ENCODE measurements at places on chromosomes 3 and 15.

GRCh38 chr3:104297617-104298016 is 1069.1 kb upstream of the ALCAM start:
- no peak for DNase-seq

- no peak for DNase-seq
Observed at GRCh38 chr3:177833332-177833731, 636.0 kb upstream of the TBL1XR1 start.

GRCh38 chr3:163261056-163261455 is 1764.4 kb downstream of the OTOL1 start:
- no peak for DNase-seq

DNA sequence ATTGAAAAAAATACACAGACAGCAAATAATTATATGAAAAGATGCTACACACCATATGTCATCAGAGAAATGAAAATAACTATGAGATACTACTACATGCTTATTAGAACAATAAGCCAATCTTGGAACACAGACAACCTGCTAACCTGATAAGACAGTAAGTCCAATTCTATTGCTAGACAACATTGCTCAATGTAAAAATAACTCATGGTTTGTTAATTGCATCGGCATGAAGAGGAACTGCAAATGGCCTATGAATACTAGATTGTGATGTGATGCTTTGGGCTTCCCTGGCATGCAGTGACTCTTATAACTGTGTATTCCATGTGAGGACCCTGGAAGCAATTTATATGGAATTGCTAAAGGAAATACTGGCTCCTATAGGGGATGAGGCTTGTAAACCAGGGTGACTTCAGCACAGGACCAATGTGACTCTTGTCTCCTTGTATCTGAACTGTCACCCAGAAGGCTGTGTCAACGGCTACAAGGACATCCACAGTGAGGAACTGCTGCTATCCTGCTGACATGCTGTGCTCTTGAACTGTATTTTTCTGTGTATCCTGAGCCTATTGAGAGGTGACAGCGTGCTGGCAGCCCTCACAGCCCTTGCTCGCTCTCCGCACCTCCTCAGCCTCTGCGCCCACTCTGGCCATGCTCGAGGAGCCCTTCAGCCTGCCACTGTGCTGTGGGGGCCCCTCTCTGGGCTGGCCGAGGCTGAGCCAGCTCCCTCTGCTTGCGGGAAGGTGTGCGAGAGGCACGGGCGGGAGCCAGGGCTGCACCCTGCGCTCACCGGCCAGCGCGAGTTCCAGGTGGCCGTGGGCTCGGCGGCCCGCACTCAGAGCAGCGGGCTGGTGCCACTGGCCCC is 385.7 kb downstream of the CNTN4 start:
- no peak for DNase-seq

DNA sequence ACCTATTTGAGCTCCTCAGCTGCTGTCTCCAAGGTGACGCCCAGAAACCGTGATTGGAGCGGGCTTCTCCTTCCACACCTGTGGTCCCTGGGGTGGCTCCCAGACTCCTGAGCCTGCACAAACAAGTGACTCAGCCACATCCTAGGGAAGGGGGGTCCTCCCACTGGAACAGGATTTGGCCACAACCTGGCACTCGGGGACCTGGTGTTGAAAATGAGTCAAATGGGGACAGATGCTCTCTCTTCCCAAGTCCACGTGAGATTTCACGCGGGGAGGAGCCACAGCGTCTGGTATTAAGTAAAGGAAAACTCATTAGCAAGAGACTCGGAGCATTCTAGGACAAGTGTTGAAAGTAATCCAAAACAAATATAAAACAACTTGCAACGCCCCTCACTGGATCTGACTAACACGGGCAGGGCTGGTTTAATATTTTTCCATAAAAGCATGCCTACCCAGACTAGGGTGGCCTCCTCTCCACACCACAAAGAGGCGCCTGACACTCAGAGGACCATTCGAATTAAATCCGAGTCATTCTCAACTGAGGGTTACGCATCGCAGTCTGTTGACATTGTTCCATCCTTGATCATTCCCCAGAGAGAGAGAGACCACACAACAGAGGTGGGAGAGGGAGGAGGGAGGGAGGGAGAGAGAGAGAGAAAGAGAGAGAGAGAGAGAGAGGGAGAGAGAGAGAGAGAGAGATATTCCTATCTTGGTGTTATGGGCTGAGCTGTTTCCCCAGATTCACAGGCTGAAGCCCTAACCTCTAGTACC is 74.4 kb downstream of the MGLL start:
- DNase-seq: peak; percentile 97

- no peak for DNase-seq
Observed at GRCh38 chr3:111744611-111745010, 114.5 kb upstream of the PHLDB2 start.

DNA sequence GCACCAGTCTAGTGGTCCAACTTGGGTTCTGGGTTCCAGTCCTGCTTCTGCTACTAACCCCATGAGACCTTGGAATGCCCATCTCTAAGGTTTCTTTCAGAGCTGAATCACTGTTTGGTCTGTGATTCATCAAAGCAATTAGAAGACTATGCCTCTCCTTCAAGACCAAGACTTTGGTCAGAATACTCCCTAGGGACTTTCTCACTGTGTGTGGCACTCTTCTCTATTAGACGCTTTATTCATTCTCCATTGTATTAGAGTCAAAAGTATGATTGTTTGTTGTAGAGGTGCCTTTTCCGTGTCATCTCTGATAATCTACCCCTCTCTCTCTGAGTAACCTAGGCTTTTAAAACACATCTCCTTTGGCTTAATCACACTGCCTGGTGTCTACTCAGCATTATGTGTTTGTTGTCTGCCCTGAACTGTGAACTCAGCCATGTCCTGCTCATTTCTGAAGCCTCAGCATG is 90.5 kb downstream of the LPP start:
- no peak for DNase-seq

GRCh38 chr15:65174509-65174908 is 10.6 kb downstream of the CLPX start:
- DNase-seq: no peak

DNA sequence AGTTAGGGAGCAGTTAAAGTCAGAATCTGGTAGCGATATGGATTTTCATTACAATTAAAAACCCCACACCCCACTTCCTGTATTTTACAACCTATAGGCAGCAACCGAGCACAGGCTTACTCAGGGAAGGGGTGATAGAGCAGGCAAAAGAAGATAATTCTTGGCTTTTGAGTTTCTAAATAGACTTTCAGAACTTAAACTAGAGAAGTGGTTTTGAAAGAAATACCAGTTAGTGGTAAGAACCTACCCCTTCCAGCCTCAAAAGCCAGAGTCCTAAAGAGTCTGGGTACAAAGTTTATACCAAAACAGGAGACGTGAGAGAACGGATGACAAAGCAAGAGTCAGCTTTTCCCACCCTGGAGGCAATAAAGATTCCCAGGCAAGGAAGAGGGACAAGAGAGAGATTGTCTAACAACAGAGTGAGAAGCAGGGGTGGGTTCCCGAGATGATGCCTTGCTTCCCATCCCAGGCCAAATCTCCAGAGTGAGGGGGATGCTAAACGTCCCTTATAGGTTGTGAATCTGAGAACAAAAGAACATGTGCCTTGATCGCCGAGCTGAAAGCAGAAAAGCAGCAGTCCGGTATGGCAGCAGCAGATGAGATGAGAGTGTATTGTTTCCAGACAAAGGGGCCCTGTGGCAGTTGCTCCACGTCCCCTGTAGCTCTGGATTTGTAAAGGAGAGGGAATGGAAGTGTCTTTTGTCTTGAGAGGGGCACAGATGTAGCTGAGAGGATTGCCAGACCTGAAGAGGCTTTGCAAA is 36.8 kb downstream of the KLHL6 start:
- DNase-seq: no peak

DNA sequence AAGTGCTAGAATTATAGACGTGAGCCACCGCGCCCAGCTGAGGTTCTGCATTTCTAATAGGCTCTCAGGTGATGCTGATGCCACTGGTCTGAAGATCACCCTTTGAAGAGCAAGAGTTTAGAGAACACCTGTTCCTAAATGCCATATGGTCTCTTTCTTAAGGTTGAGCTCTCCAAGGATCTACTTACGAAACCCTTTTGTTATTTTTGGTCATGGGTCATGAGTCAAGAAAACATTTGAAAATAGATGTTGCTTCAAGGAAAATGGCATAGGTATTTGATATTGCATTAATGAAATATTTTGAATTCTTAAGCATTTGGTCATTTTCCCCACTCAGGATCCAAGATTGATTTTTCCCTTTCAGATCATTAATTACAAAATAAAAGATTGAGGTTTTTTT is 74.7 kb upstream of the SOX2 start:
- peak; percentile 69 for DNase-seq

DNA sequence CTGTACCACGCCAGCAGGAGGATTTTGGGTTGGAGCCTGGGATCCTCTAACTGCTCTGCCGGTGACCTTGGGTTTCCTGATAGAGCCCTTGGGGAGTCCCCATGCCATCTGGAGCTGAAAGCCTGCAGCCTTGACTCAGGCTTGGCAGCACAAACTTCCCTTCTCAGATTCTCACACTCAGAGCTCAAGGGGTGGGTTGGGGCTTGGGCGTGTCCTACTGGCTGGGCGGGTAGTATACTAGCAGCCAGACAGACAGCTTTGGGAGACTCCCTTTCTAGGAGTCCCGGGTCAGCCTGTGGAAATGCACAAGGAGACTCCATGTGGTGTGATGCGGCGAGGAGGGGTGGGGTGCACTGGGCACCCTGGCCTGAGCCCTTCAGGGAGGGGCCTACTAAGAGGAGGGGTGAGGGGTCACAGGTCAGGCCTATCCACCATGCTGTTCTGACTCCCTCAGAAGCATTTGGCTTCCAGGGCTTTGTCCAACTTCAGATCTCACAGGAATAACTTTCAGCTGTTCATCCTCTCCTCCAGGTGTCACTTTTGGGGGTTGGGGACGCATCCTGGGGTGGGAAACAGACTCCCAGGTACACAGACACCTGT is 21.6 kb upstream of the PLXNA1 start:
- peak; percentile 41 for DNase-seq

DNA sequence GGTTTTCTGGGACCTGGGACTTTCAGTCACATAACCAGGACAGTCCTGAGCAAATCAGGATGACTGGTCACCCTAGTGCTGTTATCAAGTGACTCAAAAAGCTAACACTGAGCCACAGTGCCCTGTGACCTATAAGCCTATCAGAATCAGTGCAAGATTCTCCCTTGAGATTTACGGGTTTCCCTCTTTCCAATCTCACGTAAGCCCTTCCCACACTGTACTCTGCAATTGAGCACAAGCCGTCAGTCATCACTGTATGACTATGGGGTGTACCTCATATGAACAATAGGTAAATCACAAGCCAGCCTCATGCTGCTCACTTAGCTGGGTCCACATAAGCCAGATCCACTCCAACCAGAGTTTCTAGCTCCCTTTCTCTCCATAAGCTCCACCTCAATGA is 21.0 kb upstream of the CLDN18 start:
- DNase-seq: no peak

- DNase-seq: peak; percentile 34
Observed at GRCh38 chr3:15794303-15794771, 3.4 kb downstream of the ANKRD28 start.

GRCh38 chr3:65824166-65824565 is 214.6 kb downstream of the MAGI1 start:
- no peak for DNase-seq

- peak; percentile 52 for DNase-seq
Observed at GRCh38 chr15:100338971-100339444, 2.8 kb downstream of the ADAMTS17 start.

DNA sequence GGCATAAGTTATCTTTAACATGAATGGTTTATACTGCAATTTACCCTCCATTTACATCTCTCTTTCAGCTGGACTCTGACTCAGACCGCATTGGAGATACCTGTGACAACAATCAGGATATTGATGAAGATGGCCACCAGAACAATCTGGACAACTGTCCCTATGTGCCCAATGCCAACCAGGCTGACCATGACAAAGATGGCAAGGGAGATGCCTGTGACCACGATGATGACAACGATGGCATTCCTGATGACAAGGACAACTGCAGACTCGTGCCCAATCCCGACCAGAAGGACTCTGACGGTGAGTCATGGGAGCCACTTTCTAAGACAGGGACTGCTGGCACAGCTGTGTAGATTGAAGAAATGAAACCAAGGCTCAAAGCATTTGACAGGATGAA is 11.6 kb downstream of the THBS1 start:
- no peak for DNase-seq

DNA sequence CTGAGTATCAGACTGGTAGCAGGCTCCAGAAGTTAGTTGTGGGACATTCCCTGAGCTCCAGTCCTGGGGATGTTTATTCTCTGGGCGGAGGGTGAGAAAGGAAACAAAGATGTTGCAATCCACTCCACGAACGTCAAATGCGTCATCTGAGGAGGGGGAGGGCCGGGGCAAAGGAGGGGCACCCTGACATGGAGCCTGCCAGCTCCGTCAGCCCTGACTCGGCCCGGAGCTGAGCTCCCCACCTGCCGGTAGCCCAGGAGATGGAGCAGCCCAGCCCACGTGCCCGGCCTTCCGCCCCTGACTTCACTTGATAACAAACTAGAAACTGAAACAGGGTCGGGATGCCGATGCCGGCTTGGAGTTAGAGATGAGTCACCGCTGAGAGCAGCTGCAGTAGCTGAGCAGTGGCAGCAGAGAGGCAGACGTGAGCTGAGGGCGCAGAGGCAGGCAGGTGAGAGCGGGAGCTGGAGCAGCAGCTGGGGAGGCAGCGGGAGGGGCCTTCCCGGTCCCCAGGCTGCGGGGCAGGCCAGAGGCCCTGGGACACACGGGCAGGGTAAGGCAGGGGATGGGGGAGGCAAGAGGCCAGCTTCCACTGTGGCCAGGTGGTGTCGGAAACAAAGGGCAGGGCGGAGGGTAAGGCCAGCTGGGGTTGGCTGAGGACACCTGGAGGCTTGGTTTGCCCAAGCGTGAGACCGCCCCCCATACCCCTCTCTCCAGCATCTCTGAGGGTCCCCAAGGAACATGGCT is at the start of gene ISG20:
ISG20 (plus strand) TSS at position 391 of the 747 bp plus-strand sequence; CDS start at position 742, 351 bp downstream.
- peak; percentile 94 for DNase-seq

GRCh38 chr3:107870096-107870495 is 220.7 kb downstream of the CD47 start:
- no peak for DNase-seq

GRCh38 chr3:462851-463250 is 266.3 kb downstream of the CHL1 start:
- DNase-seq: no peak

- DNase-seq: no peak
Observed at GRCh38 chr15:96217983-96218382, 112.5 kb upstream of the NR2F2 start.

GRCh38 chr3:36814776-36815175 is 50.4 kb upstream of the DCLK3 start:
- no peak for DNase-seq

DNA sequence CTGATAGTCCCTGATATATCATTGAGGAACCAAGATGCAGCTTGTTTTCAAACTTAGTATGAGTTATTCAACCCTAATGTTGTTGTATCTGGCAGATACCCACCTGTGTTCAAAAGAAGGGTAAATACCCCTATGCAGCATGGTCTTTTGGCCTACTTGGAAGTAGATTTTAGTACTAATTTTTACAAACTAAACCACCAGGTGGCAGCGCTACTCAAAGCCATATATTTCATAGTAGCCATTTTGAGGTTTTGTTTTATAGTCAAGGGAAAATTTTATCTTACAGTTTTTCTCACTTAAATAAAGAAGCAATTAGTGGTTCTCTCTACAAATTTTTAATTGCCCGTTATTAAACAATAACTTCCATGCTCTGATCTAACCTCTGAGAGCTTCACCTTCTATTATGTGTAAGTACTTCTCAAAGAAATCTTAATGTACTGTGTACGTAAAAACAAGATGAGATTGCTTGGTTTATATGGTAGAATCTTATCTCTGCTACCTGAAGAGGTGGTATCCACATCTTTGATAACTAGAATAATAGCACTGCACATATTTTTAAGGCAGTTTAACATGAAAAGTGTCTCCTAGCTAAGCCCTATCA is 31.5 kb upstream of the MLF1 start:
- no peak for DNase-seq

Data from PC-9 (cell line).